ENCODE measurements at places on chromosomes 12 and 14.

DNA sequence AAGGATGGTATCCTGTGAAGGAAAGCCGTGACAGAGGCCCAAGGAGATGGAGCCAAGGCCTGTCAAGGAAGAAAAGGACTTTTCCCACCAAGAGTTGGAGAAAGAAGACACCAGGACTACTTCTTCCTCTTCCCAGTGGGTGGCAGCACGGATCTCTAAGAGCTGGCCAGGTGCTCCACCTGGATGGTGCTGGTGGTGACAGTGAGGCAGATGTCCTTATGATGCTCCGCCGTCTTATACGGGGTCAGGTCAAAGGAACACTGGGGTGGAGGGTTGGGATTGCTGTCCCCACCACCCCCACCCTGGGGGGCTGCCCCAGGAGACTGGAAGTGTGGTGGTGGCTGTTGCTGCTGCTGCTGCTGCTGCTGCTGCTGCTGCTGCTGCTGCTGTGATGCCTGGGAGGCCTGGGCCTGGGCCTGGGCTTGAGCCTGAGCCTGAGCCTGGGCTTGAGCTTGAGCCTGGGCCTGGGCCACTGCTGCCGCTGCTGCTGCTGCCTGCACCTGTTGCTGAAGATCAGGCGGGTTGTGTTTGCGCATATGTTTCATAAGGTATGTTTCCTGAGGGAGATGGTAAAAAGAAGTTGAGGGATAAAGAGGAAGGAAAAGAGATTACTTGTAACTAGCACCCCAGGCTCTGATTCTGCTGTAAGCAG lies 4.8 kb upstream of the ING4 start:
- no peak for DNase-seq

DNA sequence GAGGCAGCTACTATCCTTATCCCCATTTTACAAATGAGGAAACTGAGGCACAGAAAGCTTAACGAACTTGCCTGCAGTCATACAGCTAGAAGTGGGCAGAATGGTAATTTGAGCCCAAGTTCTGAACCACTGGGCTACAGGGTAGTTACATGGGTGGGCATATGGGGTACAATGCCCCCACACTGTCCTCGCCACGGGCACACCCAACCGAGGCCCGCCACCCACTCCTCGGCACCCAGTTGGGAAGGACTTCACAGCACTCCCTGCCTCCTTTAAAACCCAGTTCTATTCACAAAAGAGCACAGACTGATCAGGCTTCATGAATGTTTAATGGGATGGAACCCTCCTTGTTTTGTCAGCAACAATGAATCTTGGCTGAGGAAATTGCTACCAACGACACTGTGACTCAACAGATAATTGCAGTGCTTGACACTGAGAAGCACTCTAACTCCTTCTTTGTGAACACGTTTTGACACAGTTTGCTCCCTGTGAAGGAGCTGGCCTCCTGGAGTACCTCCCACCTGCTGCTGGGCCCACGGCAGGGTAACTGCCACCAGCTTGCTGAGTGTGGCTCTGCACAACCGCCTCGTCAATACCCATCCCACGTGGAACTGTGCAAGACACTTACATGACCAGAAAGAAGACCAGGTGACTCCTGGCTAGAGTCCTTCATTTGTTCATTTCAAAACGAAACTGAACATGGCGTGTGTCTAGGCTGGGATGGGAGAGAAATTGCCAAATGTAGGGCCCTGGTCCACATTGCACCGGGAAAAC lies 63.5 kb downstream of the CLMN start:
- DNase-seq, result no peak

- no peak for DNase-seq
Observed at GRCh38 chr12:28132398-28132797, 57.9 kb upstream of the CCDC91 start.

GRCh38 chr14:100822013-100822412 lies 3.9 kb upstream of the MEG3 start:
- no peak for DNase-seq

DNA sequence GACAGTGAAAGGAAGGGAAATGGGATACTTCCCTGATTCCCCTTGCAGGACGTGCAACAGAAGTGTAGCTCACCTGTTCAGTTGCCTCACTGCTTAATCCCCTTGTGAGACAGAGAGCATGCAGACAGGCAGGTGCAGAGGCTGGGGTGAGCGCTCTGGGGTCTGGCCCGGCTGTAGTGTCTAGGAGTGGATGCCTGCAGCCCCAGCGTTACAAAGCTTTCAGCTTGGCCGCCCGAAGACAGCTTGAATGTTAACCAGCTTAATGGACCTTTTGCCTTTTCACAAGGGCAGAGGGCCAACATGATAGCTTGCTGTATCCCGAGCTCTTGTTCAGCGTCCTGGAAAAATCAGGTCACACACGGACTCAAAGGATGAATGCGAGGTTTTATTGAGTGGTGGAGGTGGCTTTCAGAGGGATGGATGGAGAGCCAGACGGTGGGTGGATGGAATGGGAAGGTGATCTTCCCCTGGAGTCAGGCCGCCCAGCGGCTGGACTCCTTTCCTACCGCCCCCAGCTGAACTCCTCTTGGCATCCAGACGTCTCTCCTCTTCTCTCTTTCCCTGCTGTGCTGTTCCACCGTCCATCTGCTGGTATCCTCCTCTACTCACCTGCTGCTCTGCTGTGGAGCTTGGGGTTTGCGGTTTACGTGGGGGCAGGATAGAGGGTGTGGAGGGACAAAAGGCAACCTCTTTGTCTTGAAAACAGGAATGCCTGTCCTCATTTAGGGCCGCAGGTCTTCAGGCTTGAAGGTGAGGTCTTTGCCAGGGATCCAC lies 86.2 kb upstream of the RESF1 start:
- DNase-seq, result no peak

- DNase-seq, result no peak
Observed at GRCh38 chr14:61972711-61973110, 210.5 kb downstream of the SNAPC1 start.

GRCh38 chr12:6626654-6627283 lies 9.0 kb downstream of the LPAR5 start:
- DNase-seq, result no peak

DNA sequence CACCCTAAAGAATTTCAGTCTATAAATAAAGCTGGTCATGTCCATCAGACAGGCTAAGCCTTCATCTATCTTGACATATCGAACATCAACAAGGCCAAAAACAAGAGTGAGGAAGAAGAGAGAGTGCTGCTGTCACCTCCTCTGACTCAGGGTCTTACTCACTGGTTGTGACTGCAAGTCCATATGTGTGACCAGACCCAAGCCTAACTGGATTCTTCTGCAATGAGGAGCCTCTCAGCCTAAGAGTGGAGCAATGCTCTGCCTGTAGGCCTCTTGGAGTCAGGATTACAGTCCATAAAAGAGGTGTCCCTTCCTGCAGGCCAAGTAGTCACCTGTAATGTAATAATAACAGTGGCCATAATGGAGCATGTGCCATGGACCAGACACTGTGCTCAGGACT lies 121.2 kb upstream of the SLC35F4 start:
- DNase-seq, result no peak

DNA sequence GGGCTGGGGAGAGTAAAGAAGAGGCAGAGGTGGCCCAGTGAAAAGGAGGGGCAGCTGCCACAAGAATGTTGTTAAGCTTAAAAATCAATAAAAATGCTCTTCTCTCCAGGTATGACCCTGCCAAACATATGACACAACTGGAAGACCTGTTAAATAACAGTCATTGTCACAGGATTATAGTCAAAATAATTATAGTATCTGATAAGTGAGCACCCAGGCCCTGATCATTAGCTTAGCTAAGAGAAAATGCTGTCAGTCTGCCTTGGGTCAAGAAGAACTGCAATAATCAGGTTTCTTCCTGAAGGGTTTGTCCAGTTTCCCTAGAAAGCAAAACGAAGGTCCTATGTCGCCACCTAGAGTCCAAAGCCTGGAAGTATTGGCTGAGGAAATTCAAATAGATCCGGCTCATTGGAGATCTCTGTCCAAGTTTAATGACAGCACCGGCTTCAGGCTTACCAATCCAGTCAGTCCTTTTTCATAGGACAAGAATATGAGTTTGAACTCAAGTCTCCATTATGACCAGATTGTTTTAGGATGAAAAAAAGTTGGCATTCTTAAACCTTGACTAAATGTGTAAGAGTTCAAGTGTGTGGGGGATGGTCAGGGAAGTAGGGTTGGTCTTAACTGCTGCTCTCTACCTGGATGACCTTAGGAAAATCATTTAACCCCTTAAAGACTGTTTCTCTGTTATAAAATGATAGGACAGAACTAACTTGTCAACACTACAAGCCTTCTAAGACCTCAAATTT lies 22.5 kb upstream of the NKX2-8 start:
- DNase-seq, result peak; percentile 70

- no peak for DNase-seq
Observed at GRCh38 chr14:71799841-71800240, 132.4 kb upstream of the RGS6 start.

- DNase-seq, result no peak
Observed at GRCh38 chr12:106093246-106093645, 45.5 kb downstream of the NUAK1 start.

DNA sequence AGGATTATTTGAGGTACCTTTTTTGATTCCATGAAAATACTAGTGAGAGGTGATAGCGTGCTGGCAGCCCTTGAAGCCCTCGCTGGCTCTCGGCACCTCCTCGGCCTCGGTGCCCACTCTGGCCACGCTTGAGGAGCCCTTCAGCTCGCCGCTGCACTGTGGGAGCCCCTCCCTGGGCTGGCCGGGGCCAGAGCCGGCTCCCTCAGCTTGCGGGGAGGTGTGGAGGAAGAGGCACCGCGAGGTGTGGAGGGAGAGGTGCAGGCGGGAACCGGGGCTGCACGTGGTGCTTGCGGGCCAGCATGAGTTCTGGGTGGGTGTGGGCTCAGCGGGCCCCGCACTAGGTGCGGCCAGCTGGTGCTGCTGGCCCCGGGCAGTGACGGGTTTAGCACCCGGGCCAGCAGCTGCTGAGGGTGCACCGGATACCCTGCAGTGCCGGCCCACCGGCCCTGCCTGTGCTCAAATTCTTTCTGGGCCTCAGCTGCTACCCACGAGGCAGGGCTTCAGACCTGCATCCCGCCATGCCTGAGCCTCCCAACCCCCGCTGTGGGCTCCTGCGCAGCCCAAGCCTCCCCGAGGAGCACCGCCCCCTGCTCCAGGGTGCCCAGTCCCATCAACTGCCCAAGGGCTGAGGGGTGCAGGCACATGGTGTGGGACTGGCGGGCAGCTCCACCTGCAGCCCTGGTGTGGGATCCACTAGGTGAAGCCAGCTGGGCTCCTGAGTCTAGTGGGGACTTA lies 7.4 kb downstream of the MOK start:
- no peak for DNase-seq

DNA sequence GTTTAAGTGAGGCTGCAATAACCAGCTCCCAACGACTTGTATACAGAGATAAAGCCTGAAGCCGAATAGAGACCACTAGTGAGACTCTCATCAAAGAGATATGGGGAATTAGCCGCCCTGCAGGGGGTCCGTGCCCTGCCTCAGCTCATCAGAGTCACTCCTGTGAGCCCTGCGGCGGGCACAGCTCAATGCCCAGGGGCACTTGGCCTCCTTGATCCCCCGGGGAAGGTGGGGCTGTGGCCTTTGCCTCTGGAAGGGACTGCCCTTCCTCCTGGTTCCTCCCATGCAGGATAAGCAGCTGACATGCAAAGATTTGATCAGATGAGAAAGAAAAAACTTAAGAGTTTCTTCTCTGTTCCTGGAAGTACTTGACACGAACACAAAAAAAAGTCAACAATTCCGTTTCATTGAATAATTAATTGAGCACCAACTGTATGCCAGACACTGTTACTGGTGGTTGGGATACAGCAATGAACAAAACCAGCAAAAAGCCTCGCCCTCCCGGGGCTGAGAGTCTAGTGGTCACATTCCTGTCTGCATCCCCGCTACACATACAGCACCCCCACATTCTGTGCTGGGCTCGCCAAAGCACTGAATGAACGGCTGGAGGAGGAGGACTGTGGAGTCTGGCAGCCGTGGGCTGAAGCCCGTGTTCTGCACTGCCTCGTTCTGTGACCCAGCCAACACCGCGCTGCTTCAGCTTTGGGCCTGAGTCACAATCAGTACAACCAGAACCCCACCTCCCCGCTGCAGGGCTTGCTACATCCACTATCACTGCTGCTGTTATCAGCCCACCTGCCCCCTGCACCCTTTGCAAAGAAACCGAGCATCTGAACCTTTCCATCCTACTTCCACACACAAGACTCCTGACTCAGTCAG lies 10.3 kb downstream of the TTC7B start:
- no peak for DNase-seq

- no peak for DNase-seq
Observed at GRCh38 chr12:10301103-10301502, 6.6 kb upstream of the KLRD1 start.

GRCh38 chr14:74927225-74927624 lies 4.2 kb upstream of the RPS6KL1 start:
- DNase-seq, result no peak

GRCh38 chr12:54407183-54407905 lies 11.7 kb downstream of the ITGA5 start:
- DNase-seq, result no peak

GRCh38 chr12:1204581-1205121 lies 213.6 kb downstream of the ERC1 start:
- peak; percentile 74 for DNase-seq

DNA sequence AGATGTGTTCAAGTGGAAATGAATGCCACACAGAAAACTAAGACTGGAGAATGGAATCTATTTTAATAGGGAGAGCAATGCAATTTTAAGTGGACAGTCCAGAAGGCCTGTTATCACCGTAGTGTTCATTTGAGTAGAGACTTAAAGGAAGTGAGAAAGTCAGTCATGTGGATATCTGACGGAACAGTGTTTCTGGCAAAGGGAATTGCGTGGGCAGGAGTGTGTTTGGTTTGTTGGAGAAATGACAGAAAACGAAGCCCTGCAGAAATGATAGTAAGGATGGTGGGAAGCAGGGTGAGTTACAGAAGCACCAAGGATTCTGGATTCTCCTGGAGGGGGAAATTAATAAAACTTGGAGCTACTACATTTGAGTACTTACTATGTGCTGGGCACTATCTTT lies 776.6 kb downstream of the MED13L start:
- no peak for DNase-seq

DNA sequence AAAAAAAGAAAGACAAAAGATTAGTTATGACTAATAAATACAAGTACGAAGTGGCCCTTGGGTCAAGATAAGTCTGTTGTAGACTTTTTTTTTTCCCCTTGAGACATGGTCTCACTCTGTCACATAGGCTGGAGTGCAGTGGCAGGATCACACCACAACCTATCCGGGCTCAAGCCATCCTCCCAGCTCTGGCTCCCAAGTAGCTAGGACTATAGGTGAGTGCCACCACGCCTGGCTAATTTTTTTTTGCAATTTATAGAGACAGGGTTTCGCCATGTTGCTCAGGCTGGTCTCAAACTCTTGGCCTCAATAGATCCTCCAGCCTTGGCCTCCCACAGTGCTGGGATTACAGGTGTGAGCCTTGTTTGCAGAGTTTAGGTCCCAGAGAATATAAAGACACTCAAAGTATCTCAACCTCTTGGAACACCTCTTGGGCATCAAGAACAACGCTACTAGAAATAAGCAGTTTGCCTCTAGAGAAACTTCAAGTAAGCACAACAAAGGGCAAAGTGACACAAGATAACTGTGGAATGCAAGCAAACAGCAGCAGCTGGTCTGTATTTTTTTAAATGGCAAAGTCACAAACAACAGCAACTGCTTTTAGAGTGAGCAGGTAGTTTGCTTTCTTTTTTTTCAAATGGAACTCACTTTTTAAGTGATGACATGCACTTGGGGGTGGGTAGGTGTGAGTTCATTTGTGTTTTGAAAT lies 3.9 kb upstream of the MDM2 start:
- no peak for DNase-seq
